ENCODE measurements at places on chromosomes 11 and 22. TPM values are rescaled to one million over a fixed set of nuclear protein-coding genes. Genes with fewer than 3 reads are reported as not detected.

The LMNTD2 gene
- total RNA-seq: 0.81 TPM

The SCT gene
- total RNA-seq: not detected

The OR8G1 gene
- total RNA-seq: not detected

The SERPING1 gene
- total RNA-seq: 221 TPM

The EHF gene
- not detected for total RNA-seq

The PDE3B gene
- total RNA-seq: 0.36 TPM

The ASRGL1 gene
- not detected for total RNA-seq

The GNAZ gene
- total RNA-seq: 0.32 TPM

The SLC22A8 gene
- total RNA-seq: not detected

The LGALS1 gene
- 7,107 TPM for total RNA-seq

The CXCR5 gene
- total RNA-seq: not detected

The FAM227A gene
- 0.90 TPM for total RNA-seq

The C11orf87 gene
- not detected for total RNA-seq

Measured in cardiac atrium fibroblast (primary cell).